Daoy (cell line): ENCODE measurements at places on chromosomes 13 and 19. TPM values are rescaled to one million over a fixed set of nuclear protein-coding genes. Genes with fewer than 3 reads are reported as not detected.
A peak's percentile ranks its signal among the peaks of the same experiment; 100 is the strongest.

- peak; percentile 99 for DNase-seq
These were observed 59.6 kb downstream of the MYO9B start for GRCh38 chr19:17135001-17135853.

- DNase-seq: no peak
These were observed 65.8 kb downstream of the FLT1 start for GRCh38 chr13:28429096-28429495.

The OR10H4 gene
- total RNA-seq: not detected in 2 replicates

DNA sequence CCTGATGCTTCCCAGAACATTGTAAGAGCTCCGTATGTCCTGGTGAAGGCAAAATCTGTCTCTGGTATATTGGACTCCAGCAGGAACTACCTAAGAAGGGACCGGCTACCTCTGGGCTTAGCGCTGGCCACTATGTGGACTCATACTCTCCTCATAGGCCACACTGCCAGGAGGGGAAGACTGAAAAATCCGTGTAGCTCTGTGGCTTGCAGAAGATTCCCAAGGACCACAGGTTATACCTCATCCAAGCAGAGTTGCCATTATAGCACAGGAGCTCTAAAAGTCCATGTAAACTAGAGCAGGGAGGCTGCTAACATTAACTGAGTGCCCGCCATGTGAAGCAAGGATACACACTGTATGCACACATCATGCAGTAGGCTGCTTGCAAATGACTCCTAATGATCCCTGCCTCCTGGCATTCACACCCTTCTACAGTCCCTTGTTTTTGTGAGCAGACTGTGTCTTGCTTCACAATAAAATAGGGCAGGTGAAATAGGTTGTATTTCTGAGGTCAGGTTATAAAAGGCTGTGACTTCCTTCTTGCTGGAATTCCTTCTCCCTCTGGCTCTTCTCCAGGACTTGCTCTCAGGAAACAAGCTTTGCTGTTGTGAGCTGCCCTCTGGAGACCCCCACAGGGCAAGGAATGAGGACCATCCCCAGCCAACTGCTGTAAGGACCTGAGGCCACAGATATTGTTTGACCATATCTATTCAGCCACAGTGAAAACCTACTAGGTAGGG, 192.6 kb upstream of the UBL3 start:
- no peak for DNase-seq

The CKM gene
- 0.06 TPM in 1 of 2 replicates, not detected in the other for total RNA-seq

The CEACAM7 gene
- total RNA-seq: not detected in 2 replicates

DNA sequence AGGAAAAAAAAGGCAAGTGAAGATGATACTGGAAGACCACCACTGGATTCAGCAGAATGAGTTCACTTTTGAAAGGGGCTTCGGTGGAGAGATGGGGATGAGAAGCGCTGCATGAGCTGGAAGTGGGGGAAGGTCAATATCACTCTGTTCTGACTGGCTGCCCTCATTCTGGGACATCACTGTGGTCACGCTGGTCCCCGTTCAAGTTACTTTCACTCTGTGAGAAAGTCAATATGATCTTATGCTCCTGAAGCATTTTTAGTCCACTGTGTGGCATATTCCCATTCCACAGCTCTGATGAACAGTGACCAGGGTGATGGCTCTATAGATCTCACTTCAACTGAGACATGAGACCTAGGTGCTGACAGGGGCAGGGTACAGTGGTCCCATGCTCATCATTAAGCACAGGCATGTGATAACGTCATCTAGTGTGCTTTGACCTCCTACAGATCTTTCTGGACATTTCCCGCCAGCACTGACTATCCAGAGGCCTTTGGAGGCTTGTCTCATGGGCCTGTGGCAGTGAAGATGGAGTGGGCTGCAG, 40.2 kb upstream of the GPR183 start:
- DNase-seq: no peak

The SOX1 gene
- 0.18 and 0.57 TPM in 2 replicates for total RNA-seq

The COL4A2 gene
- 247 and 262 TPM in 2 replicates for total RNA-seq

DNA sequence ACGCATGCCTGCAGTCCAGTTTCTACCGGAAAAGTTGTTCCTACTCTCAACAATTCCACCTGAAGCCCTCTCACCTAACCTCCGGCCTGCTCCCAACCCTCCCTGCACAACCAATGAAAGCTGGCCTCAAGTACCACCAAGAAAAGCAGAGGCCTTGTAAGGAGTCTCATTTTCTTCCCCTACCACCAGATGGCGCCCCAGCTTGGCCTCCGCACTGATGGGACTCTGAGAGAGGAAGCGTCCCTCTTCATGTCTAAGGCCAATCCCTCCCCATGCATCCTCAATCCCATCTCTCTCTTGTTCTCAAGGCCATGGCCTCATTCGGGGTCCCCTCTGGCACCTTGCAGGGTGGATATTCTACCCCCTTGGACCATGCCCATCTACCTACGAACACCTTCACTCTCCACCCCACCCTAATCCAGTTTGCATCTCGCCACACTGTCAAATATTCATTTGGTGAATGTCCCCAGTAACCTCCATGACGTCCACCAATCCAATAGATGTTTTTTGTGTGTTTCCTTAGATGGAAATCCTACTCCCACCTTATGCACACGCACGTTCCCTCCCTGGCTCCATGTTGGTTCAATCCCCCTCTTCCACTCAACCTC, 412.8 kb downstream of the ZNF536 start:
- peak; percentile 69 for DNase-seq

GRCh38 chr13:26370553-26370952, 116.6 kb downstream of the CDK8 start:
- no peak for DNase-seq
